ENCODE measurements at places on chromosomes 6 and 20.

GRCh38 chr6:75201901-75202672 is 3.8 kb downstream of the COL12A1 start:
- peak; percentile 54 for DNase-seq

DNA sequence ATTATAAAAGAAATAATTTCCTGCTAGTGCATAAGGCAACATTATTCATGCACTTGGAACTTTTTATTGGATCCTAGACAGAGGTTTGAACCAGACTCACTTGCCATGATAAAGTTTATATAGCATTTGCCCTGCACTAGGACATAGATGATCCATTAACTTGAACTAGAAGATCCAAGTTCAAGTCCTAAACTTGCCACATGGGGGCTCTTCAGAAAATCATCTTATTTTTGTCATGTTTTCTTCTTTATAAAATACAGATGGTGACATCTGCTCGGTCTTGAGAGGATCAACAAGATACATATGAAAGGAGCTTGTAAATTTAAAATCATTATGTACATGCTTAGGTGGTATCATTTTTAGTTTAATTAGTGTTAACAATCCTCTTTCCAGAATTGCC is 94.5 kb downstream of the SIM1 start:
- DNase-seq = no peak

- DNase-seq = no peak
Measured at GRCh38 chr6:21208796-21209186, 384.8 kb upstream of the SOX4 start.

- DNase-seq = peak; percentile 74
Measured at GRCh38 chr6:35343092-35343834, 905 bp downstream of the PPARD start.

DNA sequence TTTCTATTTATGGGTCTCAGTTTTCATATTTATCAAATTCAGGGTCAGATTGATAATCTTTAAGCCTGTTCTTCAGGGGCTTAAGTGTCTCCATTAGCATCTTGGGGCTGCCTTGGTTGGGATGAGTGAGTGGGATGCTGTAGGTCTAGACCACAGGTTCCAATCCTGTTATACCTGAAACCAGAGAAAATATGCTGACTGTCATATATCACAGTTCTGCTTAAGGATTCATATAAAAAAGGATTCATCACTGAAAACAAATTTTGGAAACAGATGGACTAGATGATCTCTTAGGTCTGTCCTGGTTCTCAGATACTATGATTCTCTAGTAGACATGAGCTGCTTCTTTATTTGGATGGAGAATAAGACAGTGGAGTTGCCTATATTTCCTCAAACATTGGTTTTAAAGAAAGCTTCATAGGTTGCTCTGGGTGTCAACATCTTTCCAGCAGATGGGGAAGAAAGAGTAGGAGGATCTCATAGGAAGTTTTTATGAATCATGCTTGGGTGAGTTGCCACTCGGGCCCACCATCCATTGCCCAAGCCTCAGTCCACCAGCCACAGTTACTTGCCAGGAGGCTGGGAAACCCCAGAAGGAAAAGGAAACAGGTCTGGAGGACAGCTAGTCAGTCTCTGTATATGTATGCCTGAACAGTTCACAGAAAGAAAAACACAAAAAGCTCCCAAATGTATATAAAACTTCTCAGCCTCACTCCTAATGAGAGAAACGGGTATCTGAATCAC is 42.9 kb upstream of the MAP7 start:
- no peak for DNase-seq

DNA sequence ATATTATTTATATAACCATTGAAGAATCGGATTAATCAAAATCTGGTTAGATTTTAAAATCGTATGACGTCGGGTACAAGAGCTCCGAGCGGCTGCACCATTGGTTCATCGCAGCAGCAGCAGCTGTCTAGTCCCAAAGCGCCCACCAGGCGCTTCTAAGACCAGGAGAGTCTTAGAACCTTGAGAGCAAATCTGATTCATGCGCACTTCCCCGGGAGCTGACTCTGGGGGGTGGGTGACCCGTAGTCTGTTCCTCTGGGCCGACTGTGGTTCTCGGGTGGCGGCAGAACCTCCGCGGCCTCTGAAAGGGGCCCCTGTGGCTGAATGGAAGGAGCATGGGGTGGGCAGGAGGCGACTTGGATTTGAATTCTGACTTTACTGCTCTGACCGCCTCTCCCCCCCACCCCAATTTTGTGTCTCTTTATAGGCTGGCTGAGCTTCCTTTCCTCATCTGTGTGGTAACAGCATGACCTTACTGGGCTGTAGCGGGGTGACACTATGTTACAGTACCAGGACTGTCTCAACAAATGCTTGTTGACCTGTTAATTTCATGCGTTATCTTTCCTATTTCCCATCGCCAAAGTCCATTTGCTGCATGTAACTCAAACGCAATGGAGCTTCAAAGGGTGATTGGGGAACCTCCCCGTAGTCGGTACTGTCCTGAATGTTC is 119.7 kb downstream of the RTN4IP1 start:
- DNase-seq = no peak

DNA sequence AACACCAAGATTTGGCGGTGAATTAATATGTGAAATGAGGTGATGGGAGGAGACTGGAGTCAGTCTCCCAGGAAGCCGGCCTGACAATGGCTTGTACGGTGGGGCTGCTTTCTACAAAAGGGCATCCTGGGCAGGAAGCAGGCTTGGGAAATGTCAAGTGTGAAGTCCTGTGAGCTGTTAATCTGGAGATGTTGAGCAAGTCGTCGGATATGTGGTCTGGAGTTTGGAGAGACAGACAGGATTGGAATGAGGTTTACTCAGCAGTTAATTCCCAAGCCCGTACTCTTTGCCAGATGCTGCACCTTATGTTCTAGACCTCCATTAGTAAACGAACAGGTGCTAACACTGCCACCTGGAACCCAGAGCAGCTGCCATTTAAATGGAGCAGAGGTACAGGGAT is 107.7 kb upstream of the FOXC1 start:
- DNase-seq = no peak

- no peak for DNase-seq
Measured at GRCh38 chr20:22414305-22414742, 170.0 kb downstream of the FOXA2 start.

GRCh38 chr6:22025468-22026163 is 271.2 kb downstream of the PRL start:
- DNase-seq = no peak

DNA sequence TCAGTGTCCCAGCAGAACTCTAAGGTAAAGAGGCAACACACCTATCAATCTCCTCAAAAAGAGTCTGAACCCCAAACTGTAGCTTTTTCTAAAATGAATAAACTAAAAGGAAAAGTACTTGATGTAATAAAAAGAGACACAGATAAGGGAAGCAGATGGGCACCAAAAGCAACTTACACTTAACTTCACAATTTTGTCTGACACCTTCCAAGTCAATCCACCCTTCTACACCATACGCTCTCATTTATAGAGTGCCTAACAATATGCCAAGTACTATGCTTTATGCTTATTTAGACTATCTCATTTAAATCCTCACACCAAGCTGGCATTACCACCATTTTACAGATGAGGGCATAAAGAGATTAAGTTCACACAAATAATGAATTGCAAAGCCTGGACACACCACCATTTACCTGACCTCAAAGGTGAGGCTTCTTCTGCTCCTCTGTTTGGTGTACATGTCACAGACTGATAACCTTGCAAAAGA is 90.6 kb upstream of the DST start:
- DNase-seq = no peak
